ENCODE measurements at places on chromosomes 11 and 22. TPM values are rescaled to one million over a fixed set of nuclear protein-coding genes. Genes with fewer than 3 reads are reported as not detected.

GRCh38 chr22:26170795-26171580 lies 1.7 kb downstream of the SEZ6L start:
- DNase-seq: peak; percentile 23

GRCh38 chr22:24435323-24435645 lies 7.9 kb downstream of the ADORA2A start:
- DNase-seq: no peak

GRCh38 chr11:64357446-64357845 lies 1.5 kb upstream of the RPS6KA4 start:
- no peak for DNase-seq

The TSGA10IP gene
- polyA plus RNA-seq: 0.32 TPM

- no peak for DNase-seq
Measured at GRCh38 chr11:27497284-27497866, 9.2 kb downstream of the LIN7C start.

All from hindlimb muscle (tissue), 1 donor.